ENCODE measurements at places on chromosomes 7 and 10.

DNA sequence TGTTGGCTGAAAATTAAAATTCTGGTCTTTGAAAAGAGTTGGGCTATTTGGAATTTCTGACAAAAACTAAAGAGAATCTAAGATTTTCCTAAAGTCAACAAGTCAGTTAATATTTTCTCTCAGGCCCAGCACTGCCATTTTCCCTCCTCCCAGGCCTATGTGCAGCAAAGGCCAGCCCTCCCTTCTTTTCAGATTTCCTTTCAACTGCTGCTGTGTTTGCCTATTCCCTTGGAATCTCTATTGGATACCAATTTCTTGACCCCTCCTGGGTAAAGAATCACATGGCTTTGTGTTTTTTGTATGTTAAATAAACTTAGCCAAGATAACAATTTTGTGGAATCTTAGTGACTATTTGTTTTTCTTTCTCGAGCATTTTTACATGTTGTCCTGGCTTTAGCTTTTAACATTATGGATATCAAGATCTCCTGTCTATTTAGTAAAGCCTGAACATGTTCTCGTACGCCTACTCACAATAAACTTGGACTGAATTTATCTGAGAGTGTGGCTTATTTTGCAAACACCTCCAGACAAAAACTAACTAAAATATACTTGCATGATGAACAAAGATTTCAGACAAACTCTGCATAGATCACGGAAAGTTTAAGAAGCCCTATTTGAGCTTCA lies 19.9 kb downstream of the MACC1 start:
- no peak for DNase-seq

GRCh38 chr7:135755351-135755753 lies 6.7 kb upstream of the FAM180A start:
- peak; percentile 39 for DNase-seq

GRCh38 chr7:46032942-46033341 lies 111.9 kb upstream of the IGFBP3 start:
- no peak for DNase-seq

GRCh38 chr7:139804571-139804970 lies 24.5 kb upstream of the TBXAS1 start:
- no peak for DNase-seq

GRCh38 chr7:41965951-41966505 lies 263.1 kb upstream of the INHBA start:
- no peak for DNase-seq

- no peak for DNase-seq
Observed at GRCh38 chr10:74223755-74224529, 72.9 kb downstream of the ADK start.
